ENCODE measurements at places on chromosomes 11 and 22.

- DNase-seq = no peak
Measured at GRCh38 chr11:70467201-70468085, 69.1 kb downstream of the CTTN start.

DNA sequence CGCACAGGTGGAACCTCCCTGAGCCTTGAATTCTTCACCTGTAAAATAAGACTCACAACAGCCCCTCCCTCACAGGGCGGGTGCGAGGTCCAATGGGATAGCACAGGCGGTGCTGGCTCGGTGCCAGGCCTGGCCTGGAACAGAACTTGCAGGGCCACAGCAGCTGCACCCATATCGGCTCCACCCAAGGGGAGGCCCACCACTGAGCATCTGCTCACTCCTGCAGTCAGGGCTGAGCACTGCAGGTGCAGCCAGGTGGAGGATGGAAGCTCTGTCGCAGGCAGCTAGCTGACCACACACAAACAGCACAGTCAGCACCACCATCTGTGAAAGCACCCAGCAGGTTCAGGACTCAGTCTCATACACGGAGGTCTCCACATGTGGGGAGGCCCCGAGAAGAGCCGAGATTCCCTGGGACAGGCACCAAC lies 19.6 kb downstream of the VPS37C start:
- no peak for DNase-seq

DNA sequence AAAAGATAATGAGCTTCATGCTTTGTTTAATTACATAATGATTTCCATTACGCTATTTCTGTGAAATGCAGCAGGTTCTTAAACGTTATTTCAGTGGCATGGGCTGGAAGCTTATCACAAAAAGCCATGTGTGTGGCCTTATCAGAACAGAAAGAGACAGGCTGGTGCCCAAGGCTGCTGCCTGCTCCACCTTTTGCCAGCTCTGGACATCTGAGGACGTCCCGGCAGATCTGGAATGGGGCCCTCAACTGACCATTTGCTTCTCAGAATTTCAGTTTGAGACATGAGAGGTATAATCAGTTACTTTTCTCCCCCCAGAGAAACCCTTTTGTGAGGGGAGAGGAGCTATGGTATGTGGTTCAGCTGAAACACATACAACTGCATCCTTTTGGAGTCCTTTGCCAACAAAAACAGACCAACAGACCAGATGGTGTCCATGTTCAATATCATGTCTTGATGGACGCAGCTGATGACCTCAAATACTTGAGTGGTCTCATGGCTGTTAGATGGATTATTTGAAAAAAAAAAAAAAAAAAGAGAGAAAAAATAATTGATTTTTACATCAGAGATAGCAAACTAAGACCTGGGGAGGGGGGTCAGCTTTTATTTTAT lies 8.6 kb downstream of the CDPF1 start:
- DNase-seq = no peak

- no peak for DNase-seq
Measured at GRCh38 chr11:71164621-71165020, 87.8 kb downstream of the SHANK2 start.

DNA sequence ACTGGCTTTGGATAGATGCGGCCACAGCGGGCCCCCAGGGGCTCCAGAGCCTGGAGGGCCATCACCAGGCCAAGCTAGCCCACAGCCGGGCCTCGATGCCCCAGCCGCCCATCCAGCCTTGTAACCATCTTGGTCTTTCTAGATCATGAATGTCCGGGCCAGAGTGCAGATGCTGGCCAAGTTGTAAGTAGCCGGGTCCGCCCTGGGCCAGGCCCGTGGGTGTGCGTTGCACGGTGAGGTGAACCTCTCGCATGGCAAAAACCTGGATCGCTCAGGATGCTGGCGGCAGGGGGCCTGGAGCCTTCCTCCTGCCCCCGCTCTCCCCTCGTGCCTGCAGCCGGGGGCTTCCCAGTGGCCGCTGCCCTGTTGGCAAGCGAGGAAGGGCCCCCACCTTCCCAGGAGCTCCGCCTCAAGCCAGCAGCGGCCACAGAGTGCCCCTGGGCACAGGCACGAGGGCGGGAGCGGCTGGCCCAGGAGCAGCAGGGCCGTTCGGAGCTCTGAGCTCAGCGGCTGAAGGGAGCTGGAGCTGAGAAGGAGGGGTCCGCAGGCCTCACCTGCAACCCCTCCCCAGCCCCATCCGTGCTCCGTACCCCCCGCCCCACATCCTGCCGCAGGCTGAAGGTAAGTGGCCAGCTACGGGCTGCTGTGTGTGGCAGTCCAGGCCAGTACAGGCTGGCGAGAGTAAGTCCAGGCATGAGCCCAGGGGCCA lies 10.9 kb upstream of the MRPL23 start:
- no peak for DNase-seq

GRCh38 chr11:115996808-115997188 lies 492.6 kb upstream of the CADM1 start:
- DNase-seq = no peak

DNA sequence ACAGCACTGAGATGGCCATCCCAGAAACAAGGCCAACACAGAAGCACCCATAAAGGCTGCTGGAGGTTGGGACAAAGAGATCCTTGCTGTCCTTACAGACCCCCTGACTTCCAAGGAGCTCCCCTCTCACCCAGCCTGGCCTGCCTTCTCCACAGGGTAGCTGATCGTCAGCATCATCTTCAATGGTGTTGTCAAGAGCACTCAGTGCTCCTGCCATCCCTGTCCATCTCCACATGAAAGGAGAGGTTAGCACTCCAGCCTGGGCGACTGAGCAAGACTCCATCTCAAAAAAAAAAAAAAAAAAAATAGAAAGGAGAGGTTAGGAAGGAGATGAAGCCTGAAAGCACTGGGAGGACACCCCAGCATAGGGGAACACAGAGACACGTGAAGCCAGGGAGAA lies 2.1 kb upstream of the POU2AF3 start:
- DNase-seq = no peak

DNA sequence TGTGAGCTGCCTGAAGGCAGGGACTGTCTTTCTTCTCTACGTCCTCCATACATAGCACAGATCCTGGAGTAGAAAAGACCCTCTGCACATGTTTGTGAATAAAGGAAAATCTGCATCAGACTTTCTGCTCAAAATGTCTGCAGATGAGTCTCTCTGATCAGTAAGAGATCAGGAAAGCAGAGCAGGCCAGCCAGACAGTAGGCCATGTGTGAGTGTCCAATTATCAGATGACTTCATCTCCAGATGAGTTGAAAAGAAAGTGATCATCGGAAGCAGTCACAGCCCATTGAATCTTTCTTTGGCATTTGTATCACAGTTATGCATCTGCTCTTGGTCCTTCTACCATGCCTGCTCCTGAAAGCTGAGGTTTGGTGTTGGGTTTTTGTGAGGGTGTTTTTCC lies 298.7 kb upstream of the NCAM1 start:
- DNase-seq = no peak

DNA sequence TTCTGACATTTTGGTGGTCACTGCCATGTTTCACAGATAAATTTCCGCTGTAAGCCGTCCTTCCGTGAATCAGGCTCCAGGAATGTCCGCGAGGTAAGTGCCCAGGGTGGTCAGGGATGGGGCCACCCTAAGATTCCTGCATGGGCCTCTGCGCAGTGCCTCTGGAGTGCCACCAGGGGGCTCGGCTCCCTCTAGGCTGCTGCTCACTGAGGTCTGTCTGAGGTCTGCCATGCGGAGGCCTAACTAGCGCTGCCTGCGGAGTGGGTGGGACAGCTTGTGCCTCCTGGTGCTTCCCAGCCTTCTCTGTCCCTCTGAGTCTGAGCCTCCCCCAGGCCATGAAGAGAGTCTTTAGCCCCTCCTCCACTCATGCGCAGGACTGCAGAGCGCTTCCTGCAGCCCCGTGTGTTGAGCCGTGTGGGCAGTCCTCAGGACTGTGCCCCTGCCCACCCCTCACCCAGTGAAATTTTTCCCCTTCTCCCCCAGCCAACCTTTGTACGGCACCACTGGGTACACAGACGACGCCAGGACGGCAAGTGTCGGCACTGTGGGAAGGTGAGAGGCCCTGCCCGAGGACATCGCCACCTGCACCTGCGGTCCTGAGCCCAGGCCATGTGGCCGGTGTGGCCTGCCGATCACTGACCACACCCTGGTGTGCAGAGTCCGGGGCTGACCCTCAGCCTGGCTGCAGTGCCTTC lies 11.9 kb upstream of the MDK start:
- no peak for DNase-seq

DNA sequence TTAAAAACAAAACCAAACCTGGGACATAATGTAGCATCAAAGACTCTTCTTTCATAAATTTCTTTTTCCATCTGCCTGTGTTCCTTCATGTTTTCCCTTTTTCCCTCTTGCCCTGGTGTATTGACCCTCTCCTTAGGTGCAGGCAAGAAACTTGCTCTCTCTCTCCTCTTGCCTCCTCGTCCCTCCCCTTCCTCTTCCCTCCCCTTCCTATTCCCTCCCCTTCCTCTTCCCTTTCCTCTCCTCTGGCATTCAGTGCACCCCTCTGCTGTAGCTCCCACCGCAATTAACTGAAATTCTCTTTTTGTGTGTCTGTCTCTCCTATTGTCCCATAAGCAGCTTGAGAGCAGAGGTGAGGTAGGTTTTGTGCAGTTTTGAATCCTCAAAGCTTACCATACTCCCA lies 49.9 kb downstream of the CSF2RB start:
- no peak for DNase-seq

DNA sequence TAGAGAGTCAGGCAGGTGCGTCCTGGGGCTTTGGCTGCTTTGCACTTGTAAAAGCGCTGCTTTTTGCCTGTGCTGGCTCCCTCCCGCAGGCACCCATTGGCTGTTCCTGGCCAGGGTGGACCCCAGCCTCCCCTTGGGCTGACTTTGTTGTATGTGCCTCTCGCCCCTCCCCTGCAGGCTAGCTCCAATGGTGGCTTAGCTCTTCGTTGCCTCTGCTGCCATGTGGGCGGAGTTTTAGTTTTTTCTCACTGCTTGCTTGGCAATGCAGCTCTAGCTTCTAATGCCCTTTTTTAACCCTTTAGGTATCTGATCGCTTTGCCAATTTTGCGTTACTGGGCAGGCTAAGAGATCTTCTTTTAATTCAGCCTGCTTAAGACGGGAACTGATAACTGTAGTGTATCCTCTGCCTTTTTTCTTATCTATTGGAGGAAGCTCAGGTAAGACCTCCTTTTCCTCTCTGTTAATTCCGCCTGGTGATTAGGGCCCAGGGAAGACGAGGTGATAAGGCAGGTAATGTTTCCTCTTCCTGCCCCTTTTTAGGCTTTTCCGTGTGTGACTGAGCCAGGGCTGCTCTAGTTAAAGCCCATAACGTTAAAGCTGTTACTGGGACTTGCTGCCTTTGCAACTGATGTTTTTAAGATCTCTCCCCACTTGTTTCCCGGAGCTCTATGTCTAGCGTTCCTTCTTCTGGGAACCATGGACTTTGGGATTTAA lies 11.7 kb upstream of the GLYATL1 start:
- no peak for DNase-seq

- DNase-seq = no peak
Measured at GRCh38 chr22:26342745-26343410, 86.2 kb upstream of the ASPHD2 start.

GRCh38 chr11:117921893-117922292 lies 7.3 kb downstream of the TMPRSS13 start:
- DNase-seq = no peak

GRCh38 chr22:22410121-22410520 lies 98.4 kb downstream of the ZNF280B start:
- DNase-seq = no peak

GRCh38 chr11:119108146-119108856 lies 1.2 kb downstream of the C2CD2L start:
- no peak for DNase-seq

DNA sequence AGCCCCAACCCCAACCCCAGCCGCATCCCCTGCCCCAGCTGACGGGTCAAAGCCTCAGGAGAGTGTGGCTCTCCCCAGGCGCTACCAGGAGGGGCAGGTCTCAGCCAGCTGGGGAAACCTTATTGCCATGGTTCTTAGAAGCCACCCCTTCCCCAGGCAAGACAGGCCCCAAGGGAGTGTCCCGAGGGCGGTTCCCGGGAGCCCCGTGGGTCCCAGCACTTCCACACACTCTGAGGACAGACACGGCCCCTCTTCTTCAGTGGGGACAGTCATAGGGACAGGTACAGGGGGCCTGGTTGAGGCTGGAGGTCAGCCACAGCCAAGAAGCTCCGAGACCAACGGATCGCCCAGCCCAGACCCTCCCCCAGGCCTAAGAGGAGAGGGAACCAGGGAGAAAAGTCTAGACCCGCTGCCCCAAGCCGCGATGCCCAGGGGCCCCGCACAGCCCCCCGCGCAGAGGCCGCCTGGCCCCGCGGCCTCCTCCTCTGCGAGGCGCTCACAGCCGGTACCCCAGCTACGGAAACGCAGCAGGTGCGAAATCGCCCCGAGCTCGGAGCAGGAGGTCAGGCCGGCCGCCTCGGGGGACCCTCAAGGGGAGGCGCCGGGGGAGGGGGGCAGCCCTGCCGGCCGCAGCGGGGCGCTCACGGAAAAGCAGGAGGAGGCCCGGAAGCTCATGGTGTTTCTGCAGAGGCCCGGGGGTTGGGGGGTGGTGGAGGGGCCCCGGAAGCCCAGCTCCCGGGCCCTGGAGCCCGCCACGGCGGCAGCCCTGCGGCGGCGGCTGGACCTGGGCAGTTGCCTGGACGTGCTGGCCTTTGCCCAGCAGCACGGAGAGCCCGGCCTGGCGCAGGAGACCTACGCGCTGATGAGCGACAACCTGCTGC lies 2.6 kb downstream of the KLHDC7B start:
- DNase-seq = no peak

GRCh38 chr22:42714768-42715390 lies 5.8 kb downstream of the A4GALT start:
- no peak for DNase-seq

DNA sequence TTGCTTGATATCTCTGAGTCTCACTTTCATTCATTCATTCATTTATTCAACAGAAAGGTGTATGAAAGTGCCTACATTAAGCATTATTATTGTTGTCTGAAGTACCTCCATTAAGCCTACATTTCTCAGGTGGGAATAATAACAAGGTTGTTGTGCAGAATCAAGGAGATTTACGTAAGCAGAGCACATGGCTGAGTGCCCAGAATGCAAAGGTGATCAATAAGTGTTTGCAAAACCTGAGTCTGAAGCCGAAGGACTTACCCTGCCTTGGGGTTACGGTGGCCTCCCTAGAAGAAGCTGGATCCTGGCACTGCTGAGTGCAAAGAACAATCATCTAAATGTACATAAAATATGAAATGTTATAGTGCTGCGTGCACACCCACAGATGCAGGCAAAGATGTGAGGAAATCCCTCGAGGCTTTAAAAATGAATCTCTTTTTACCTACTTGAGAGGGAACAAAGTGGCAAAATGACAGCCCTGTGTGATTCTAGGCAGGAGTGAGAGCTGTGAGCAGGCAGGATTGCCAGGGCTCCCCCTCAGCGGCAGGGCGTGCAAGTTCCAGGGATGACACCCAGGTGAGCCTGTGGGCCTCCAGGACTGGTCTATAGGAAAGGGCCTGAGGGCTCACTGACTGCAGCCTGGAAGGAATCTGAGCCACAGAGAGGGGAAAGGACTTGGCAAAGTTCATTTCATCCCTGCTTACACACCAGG lies 133.1 kb upstream of the TBCEL start:
- no peak for DNase-seq

Data from GM18507 (cell line).